ENCODE measurements at places on chromosomes 1 and 21.

GRCh38 chr1:169479363-169480066, 6.2 kb downstream of the SLC19A2 start:
- no peak for DNase-seq

DNA sequence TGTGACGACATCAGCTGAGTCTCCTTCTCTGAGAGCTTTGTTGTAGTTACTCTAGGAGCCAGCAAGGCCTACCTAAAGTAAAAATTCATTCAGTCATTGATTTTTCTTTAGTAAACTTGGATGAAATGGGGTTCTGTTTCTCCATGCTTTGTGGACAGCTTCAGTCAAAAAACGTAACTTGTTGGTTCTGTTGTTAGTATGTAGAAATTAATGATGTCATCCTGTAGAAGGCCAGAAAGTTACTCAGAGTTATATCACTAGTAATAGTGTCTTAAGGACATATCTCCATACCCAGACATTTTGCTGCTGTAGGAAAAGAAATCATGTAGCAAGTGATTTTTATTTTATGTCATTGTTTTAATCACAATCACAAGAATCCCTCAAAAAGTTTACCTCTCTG, 43.0 kb downstream of the KDM1A start:
- no peak for DNase-seq

- no peak for DNase-seq
Observed at GRCh38 chr1:8812081-8812480, 5.4 kb downstream of the RERE start.

- DNase-seq: no peak
Observed at GRCh38 chr1:170340308-170340707, 191.7 kb upstream of the GORAB start.

DNA sequence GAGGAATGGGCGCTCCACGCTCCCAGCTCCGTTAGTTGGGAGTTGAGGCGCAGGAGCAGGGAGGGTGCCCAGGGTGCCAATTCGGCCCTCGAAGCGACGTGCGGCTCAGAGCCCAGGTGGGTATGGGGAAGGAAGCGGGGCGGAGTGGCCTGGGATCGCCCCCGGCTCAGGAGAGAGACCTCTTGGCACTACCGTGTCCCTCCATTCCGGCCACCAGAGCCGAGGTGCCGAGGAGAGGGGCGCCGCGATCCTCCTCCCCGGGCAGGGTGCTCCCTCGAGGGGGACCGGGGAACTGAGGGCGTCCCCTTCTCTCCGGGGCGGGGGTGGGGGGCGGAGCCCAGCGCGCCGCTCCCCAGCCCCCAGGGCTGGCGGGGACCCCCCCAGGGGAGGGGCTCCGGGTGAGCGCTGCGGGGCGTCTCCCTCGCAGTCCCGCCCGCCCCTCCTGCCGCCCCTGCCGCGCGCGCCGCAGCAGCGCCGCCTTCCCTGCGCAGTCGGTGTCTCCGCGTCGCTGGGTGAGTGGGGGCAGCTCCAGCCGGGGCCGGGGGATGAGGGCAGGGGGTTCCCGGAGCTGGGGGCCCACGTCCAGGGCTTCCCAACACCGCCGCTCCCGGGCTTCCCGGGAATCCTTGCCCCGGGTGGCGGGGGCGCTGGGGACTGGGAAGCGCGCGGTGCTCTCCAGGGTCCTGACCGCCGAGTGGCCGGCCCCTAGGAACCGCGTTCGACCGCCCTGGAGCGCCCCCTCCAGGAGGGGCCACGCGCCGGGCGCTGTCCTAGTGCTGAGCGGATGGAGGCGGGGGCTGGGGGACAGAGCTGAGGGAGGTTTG, at the start of gene HPCA:
HPCA (plus strand) TSS at position 488 of the 824 bp plus-strand sequence. CDS start 2,408 bp downstream, outside the sequence.
- no peak for DNase-seq

DNA sequence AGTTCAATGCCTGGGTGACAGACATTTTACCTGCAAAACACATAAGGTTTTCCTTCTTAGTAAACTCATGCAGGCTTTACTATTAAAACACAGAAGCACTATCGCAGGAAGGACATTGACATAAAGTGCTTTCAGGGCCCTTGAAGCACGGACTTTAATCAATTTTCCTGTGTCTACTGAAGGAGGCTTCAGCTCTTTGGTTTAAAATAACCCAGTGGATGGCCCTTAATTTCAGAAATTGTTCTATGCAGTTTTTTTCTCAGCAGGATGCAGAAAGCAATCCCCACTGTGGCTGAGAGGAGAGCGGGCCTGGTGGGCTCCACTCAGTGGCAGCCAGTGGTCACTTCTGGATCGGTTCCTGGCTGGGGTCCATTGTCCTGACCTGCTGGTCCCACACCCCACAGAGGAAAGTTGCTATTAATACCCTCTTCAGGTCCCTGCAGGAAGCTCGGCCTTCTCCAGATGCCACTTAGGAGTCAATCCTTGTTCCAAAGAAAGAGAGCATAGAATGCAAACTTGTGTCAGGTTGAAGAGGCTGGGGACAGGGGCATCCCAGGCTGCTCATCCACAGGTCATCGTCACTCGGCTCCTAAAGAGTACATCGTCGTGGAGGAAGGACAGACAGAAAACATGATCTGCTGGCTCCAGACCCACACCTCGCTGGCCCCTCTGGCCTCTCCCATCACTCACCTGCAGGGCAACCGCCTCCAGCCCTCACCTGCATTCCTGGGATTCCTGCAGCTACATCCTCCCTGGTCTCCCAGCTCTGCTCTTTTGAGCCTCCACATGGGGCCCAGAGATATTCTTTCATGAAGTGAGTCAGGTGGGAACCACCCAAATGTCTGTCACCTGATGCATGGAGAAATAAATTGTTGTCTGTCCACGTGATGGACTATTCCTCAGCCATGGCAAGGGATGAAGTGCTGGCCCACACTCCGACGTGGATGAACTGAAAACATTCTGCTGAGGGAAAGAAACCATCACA, 153.1 kb downstream of the PSMG1 start:
- DNase-seq: no peak

GRCh38 chr1:150269451-150269850, 635 bp upstream of the APH1A start:
- no peak for DNase-seq

GRCh38 chr1:92366040-92366395, 67.2 kb downstream of the RPAP2 start:
- DNase-seq: no peak

DNA sequence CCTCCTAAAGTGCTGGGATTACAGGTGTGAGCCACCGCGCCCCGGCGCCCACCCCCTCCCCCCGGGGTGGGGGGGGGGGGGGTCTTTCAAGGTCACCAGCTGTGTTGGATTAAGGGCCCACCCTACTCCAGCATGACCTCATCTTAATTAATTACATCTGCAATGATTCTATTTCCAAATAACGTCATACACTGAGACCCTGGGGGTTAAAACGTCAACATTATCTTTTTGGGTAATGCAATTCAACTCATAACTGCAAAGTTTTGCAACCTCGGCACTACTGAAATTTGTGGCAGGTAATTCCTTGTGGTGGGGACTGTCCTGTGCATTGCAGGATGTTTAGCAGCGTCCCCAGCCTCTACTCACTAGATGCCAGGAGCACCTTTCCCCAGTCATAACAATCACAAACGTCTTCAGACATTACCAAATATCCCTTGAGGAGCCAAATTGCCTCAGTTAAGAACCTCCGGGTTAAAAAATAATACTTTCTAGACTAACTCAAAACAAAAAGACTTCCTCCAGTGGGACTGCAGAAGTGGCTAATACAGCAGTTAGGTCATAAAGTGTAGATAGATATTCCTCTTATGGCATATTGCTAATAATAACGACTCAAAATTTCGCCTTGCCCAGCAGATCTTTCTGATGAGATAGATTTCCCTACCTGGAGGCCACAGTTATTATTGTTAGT, 233.0 kb upstream of the KAZN start:
- no peak for DNase-seq

- DNase-seq: no peak
Observed at GRCh38 chr21:16592381-16592780, 862.6 kb downstream of the USP25 start.

DNA sequence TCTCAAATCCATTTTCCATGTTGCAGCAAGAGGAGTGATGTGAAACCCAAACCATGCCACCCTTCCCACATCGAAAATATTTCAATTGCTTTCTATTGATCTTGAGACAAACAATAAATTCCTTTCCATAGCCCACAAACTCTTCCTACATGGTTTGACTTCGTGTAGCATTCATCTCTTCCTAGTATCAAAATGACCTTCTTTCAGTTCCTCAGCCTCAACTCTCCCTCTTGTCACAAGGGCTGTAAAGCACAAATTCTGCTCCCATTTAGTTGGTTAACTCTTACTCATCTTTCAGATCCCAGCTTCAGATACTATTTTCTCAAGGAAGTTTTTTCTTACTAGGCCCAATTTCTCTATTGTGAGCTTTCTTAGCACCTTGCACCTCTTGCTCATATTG, 99.0 kb downstream of the ZNF281 start:
- no peak for DNase-seq

DNA sequence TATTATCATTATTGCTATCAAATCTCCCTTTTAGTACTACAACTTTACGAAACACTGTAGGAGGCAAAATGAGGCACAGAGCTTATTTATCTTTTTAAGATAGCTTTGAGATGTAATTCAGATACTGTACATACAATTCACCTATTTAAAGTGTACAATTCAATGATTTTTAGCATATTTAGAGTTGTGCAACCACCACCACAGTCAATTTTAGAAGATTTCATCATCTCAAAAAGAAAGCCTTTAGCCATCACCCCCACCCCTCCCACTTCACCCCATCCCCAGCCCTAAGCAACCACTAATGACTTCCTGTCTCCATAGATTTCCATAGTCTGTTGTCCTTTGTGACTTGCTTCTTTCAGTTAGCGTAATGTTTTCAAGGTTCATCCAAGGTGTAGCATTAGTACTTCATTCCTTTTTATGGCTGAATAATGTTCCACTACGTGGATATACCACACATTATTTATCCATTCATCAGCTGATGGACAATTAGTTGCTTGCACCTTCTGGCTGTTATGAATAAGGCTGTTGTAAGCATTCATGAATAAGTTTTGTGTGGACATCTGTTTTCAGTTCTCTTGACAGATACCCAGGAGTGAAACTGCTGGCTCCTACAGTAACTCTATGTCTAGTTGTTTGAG, 9.4 kb upstream of the CAPN9 start:
- no peak for DNase-seq

- DNase-seq: no peak
Observed at GRCh38 chr1:54413732-54414131, 7.5 kb upstream of the SSBP3 start.

DNA sequence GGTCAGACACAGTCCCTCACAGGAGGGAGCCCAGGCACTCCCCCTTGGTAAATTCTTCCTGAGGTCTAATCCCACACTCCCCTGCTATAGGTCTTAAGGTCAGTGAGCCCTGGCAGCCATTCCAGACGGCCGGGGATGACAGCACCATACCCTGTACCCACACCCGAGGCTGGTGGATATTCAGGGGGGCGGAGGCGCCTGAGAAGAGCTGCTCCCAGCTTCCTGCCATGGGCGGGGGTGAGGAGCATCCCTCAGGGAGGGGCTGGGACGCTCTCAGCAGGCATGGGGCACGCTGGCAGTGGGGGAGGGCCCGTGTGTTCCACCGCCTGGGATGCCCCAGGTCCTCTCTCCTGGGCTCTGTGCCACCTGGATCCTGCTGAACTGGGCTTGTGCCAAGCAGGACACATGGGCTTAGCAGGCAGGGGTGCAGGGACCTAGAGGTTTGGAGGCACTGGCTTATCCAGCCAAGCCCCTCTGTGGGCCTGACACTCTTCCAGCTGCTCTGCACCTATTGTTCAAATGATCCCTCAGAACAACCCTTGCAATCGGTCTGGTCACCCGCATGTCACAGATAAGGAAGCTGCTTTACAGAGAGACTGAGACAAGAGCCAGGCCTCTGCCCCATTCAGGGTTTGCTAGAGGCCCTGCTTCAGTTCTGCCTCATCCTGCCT, 5.7 kb upstream of the ADGRB2 start:
- DNase-seq: no peak

DNA sequence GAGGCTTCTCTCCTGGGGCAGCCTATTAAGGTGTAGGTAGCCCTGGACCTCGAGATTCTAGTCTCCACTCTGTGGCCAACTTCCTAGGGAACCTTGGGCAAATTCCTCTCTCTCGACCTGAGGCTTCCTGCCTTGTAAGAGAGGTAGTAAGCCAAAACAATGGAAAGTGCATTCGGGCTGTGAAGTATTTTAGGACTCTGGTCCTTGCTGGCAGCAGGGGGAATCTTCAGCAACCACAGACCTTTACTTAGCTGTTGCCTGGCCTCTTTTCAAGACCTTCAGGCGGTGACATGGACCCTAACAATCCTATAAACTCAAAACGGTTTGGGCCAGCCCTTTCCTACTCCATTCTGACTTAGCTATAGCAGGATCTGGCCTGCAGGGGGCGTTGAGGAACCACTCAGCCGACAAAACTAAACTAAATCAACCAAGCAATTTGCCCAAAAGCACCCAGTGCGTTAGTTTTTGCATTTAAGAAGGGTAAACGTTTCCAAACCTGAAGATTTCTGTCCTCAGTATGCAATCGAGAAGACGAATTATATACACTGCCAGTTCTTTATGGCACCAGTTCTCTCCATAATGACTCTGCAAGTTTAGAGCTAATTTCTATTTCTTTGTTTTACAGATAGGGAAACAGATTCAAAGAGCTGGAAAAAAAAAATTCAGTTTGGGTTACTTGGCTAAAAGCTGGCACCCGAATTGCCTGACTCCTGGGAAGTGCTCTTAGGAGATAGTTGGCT, 10.9 kb upstream of the SESN2 start:
- DNase-seq: peak; percentile 75

GRCh38 chr1:10824821-10825540, 28.5 kb upstream of the CASZ1 start:
- DNase-seq: no peak

DNA sequence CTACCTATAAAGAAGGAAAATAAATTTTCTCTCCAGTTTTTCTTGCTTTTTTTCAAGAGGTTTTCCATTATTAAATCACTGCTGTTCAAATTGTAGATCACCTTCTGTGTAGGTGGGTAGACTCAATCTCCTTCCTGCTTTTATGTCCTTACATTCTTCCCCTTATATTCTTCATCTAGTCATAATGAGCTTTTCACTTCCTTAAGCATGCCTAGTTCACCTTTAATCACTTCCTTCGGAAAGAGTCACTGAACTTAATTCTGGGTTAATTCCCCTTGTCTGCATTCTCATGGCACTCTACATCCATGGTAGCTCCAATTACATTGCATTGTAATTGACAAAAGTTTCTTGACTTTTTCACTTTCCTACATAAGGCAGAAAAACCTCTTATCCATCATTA, 6.1 kb upstream of the FAM177B start:
- DNase-seq: no peak

- DNase-seq: no peak
Observed at GRCh38 chr1:224498574-224499170, 64.1 kb upstream of the WDR26 start.

DNA sequence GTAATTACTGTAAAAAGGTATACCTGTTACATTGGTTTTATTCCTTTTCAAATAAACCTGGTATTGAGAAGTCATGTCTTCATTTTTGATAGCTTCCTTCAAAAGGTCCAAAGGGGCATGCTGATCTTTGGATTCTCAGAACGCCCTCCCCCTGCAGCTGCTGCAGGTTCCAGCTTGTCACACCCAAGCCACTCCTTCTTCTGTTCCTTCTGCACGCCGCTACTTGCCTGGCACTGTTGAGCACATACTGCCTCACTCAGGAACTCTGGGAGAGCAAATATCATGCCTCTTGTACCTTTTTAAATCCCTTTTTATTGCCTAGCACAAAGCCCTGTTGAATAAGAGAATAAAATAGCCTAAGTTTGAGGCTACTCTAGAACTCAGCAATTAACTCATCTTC, 136.9 kb downstream of the BARHL2 start:
- DNase-seq: no peak

- no peak for DNase-seq
Observed at GRCh38 chr1:47935856-47936255, 61.3 kb downstream of the TRABD2B start.
